ENCODE measurements at places on chromosomes 5 and 9.

DNA sequence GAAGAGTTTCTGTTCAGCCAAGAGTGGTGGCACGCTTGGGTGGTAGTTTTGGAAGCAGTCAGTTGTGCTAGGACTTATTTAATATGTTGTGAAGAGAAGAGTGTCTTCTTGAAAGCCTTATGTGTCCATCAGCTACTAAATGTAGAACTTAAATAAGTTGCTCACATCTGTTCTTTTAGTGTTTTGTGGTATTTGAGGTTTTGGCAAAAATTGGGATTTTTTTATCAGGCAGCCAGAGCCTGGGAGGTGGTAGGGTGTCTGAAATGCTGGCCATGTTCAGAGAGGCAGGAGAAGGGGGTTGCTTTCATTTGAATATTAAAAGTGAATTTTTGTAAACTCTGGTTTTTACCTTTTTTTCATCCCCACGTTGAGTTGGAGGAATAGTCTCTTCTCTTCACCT is 24.2 kb upstream of the ZBTB34 start:
- DNase-seq: no peak

DNA sequence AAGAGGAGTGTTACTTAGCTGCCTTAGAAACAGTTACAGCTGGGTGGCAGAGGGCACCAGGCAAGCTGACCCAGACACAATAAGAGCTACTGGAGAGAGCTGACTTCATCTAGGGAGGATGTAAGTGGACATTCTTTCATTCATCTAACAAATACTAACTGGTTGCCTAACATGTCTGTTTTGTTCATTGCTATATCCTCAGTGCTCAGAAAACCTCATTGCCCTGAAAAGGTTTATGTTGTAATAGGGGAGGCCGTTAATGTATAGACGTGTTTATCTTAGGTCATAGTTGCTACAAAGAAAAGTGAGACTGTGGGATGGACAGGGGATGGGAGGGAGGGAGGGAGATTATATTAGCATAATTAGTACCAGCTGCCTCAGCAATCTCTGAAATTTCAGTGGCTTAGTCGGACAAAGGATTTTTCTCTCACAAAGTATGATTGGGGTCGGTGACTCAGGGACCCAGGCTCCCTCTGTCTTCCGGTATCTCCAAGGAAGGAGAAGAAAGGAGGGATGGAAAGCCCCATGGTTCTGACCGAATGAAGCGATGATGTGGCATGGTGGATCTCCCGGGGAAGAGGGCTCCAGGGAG is 2.6 kb upstream of the SNX18 start:
- DNase-seq: no peak

DNA sequence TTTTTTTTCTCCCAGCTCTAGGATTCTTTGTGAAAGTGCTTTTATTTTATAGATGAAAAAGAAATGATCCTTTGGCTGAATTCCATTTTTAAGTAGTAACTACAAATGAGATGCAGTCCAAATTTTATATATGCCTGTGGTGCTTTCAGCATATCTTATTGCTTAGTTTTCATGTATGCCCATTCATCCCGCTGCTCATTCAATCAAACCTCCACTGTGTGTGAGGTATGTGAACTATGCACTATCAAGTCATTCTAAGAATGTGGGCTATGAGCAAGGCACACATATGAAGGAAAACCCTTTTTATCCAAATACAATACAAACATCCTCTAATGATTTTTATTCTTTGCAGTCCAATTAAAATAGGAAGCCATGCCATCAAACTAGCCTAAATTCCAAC is 1069.1 kb upstream of the DMAC1 start:
- DNase-seq: no peak

DNA sequence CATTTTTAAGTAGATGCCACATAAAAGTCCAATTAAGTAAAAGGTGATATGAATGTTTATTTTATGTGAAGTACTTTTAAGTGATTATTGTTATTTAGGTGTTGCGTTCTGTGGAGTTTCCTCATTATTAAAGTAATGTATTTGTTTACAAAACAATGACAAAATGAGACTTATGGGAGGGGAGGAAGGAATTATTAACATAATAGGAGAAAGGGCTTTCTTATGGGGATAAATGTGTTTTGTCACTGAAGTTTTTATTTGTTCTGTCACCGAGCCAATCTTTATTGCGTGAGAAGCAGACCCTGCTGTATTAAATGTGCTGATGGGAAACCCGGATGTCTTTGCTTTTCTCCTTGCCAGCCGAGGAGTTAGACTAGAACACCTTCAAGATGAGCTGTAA is 44.5 kb downstream of the TRIO start:
- DNase-seq: no peak

- DNase-seq: peak; percentile 16
Observed at GRCh38 chr5:124453221-124454051, 293.0 kb downstream of the ZNF608 start.

DNA sequence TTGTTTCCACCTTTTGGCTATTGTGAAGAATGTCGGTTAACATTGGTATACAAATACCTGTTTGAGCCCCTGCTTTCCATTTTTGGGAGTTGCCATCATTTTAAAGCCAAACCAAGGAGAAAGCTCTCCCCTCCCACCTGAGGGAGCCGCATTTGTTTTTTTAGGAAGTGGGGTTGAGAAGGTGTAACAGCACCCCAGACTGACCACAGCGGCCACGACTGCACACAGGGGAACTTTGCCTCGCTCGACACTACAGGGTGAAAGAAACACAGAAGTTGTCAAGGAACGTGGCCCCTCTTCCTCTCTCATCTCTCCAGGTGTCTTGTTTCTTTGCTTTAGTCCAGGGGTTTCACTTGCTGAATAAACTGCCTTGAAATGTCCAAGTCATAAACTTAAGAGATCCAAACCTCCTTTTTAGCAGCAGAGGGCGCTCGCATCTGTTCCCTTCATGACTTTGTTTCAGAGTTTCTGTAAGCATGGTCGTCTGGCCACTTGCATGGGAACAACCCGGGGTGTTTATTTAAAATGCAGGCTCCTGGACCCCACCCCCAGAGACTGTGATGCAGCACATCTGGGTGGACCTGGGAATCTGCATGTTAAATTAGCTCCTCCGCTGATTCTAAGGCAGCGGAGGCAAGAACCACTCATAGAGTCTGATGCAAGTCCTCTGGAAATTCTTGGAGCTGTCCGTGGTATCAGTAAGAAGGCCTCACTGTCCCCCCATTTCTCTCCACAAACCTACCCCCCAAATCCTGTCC is 2.1 kb upstream of the TTLL11 start:
- peak; percentile 49 for DNase-seq

DNA sequence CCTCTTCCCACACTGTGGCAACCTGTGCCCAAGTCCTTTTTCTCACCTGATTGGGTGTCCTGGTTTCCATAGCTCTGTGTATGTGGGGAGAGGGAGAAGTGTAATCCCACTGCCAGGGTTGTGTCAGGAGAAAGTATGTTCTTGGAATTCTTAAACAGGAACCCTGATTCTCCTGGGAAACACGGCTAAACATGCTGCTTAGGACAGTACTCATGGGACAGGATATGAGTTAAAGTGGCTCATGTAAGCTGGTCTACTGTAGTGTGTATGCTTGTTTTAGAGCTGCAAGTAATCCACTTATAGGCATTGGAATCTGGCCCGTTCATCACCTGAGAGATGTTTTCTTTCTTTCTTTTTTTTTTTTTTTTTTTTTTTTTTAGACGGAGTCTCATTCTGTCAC is 23.9 kb downstream of the ARHGEF28 start:
- no peak for DNase-seq

GRCh38 chr5:25568989-25569625 is 924.3 kb upstream of the CDH10 start:
- no peak for DNase-seq

- DNase-seq: no peak
Observed at GRCh38 chr9:12997009-12997408, 222.2 kb downstream of the LURAP1L start.

- DNase-seq: no peak
Observed at GRCh38 chr9:76595645-76596044, 136.7 kb downstream of the GCNT1 start.

DNA sequence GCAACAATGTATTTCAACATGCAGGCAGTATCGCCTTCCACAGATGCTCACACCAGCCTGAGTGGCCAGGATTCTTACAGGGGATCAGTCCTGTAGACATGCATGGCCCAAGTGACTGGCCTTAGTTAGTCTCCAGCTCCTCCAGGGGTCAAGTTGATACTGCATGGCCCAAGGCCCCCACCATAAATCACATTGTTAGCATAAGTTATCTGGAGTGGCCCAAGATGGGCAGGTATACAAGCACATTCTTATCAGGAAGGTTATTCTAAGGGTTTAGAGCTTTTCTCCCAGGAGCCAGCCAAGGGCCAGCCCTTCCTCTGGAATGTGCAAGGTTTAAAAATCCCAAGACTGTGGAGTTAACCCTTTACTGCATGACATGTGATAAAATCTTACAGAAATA is 230.9 kb upstream of the NFIL3 start:
- no peak for DNase-seq

DNA sequence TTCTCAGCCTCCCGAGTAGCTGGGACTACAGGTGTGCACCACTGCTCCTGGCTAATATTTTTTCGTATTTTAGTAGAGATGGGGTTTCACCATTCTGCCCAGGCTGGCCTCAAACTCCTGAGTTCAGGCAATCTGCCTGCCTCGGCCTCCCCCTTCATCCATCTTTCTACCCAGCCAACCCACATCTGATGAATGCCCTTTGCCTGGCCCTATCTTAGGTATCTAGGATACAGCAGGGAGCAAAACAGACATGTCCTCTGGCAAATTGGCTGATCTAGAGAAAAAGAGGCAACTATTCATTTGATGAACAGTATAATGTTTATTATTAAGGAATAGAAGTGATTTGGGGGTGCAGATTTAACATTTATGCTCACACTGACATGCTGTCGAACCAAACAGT is 123.0 kb downstream of the TRIO start:
- no peak for DNase-seq

DNA sequence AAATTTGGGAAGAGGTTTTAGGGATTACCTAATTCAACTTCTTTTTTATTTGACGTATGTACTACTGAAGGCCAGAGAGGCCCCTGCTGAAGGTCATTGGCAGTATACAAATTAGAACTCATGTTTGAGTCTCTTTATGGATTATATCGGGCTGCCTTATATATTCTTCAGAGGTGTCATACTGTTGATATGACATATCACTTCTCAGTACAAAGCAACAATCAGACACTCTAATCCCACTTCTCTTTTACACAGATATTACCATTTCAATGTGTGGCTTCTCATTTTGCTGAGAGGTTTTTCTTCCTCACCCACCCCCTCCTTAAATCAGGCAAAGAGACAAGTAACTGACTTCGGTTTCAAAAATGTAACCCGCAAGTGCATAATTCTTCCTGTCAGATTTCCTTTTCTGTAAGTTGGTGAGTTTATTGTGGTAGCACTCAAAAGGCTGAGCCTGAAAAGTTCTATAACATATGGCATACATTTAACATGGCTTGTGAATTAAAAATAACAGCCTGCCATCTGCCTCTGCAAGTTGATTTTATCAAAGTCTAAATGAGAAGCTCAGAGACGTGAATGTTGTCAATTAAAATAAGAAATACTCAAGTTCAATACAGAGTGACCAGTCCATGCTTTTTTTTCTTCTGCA is 163.6 kb upstream of the RORB start:
- DNase-seq: no peak
